Endothelial cell of umbilical vein (primary cell): ENCODE measurements at places on chromosomes 2 and 18. TPM values are rescaled to one million over a fixed set of nuclear protein-coding genes. Genes with fewer than 3 reads are reported as not detected.
A peak's percentile ranks its signal among the peaks of the same experiment; 100 is the strongest.

DNA sequence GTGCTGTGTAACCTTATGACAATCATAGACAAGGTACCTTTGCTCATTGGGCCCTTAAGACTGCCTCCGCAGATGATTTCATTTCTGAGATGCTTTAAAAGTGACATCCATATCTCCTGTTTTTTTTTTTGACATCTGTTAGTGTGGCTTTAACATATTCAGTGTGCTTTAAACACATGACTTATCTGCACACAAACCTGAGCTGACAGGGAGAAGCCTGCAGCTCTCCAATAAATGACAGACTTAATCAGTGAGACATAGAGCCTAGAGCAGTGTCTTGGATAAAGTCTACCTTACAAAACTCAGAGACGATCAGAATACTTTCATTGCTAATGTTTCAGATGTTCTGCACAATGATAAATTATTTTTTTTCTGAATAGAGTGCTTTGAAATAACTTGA lies 130.7 kb downstream of the UBE2E3 start:
- no peak for DNase-seq

DNA sequence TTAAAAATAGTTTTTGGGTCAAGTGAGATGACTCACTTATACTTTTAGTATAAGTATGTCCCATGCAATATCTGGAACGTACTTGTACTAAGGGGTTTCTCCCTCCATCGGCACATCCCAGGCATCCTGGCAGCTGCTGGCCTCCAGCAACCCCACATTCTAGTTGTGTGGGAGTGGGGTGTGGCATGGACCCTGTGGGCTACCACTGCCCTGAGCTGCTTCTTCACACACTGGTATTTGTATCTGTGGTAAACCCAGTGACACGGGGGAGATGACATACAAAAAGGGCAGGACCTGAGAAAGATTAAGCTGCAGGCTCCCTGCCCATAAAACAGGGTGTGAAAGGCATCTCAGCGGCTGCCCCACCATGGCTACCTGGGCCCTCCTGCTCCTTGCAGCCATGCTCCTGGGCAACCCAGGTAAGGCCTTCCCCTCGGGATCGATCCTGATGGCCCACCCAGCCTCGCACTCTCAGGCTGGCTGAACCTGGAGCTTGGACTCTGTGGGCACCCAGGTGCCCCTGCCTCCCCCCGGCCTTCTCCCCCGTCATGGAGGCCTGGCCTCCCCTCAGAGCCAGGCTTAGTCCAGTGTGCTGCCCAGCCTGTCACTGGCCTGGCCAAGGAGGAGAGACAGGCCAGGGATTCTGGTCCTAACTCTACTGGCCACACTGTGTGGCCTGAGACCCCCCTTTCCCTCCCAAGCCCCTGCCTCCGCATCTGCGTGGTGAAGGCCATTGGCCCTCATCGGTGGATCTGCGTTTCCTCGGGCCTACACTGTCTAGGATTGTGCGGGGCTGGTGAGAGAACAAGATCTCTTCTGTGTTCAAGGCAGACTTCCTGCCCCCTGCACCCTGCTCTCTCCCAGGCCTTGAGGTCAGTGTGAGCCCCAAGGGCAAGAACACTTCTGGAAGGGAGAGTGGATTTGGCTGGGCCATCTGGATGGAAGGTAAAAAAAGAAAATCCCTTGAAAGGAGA lies at the start of gene GNLY:
GNLY (plus strand) TSS at position 307 of the 974 bp plus-strand sequence; CDS start at position 368, 61 bp downstream.
- no peak for DNase-seq

DNA sequence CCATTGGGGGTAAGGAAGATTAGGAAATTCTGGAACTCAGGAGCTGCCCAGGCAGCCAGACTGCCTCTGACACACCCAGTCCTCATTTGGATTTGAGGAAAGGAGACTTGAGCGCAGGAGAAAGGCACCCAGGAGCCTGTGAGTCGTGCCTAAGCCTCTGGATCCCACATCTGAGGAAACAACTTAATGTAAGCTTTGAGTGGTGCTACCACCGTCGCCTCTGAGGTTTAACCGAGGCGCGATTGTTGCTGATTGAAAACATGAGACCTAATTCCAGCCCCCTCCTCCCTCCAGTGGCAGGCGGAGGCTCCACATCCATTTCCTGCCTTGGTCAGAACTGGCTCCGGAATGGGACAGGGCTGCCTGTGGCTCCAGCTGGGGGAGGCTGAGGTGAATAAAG lies 176.7 kb upstream of the PKDCC start:
- DNase-seq, result no peak

KCNG2 gene
- polyA plus RNA-seq, result not detected in 2 replicates

UNC50 gene
- polyA plus RNA-seq, result 42.9 and 56.6 TPM in 2 replicates

DNA sequence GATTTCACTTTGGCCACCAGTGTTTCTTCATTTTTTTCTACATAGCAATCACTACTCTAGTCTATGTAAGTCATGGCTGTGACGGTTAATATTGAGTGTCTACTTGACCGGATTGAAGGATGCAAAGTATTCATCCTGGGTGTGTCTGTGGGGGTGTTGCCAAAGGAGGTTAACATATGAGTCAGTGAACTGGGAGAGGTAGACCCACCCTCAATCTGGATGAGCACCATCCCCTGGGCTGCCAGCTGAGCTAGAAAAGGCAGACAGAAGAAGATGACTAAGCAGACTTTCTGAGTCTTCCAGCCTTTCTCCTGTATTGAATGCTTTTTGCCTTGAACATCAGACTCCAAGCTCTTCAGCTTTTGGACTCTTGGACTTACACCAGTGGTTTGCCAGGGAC lies 265.0 kb upstream of the SLC8A1 start:
- no peak for DNase-seq

GRCh38 chr18:49730951-49731391 lies 82.4 kb downstream of the ACAA2 start:
- no peak for DNase-seq

DNA sequence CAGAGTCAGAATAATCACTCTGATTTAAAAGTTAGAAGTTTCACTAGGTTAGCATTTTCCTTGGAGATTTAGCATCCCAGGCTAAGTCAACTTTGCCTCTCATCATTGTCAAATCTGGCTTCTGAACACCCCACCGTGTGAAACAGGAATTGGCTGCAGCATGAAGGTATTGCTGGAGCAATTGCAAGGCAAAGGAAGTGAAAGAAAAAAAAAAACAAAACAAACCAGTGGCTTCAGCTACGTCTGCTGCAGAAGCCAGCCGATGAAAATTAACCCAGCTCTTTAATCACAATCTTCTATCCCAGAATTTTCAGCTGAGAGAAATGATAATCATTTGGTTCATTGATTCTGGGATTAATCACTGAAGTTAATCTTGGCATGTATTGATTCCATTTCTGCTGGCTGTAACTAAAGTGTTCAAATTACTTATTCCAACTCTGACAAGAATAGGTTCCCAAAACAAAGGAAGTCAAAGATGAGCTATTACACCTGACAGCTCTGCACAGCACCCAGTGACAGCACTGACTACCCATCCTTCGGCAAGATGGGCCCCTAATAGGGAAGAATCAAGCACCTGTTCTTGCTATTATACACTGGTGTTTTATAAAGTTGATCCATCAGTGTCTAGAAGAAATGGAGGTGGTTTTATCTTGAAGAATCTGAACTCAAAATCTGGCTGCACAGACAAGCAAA lies 42.7 kb upstream of the REG3G start:
- DNase-seq, result no peak

DNA sequence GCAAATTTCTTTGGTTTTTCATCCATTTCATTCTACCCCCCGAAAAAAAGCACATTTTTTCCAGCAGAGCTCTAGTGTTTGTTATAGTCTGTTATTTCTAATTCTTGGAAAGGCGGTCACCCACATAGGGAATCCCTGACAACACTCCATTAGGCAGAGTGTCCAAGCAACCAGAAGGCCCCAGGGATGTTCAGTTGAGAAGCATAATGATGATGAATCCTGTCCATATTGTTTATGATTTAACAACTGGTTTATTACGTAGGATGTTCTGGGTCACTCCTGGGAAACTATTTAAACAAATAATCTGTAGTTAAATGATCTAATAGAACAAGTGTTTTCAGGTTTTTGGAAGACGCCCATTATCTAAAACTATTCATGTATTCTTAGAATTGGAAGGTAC lies 388.7 kb downstream of the TNS1 start:
- no peak for DNase-seq

DNA sequence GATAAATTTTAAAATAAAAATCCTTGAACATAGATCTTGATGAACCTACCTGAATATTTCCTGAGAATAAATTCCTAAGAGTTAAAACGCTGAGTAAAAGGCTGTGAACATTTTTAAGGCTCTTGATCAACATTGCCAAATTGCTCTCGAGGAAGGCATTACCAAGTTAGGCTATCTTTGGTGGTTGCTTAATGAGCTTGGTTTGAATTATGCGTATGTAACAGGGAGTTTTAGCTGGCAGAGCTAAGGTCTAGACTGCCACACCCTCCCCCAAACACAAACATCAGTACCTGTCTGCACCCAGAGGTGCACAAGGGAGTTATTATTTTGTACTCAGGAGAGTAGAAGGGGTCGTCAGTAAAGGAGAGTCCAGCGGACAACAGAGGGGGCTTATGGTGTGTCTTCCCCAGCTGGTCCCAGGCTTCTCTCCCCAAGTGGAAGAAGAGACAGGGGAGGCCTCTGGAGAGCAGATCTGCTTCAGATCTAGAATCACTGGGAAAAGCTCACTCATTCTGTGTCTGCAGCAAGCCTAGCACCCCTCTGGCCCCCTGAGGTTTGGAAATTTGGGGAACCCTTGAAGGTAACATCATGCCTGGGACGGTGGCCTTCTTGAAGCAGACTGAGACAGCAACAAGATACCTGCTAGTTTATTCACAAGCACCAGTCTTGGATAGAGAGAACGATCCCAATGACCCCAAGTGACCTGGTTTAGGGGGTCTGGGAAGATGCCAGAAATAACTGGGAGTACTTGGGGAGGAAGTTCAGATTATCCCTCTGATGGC lies 197.2 kb upstream of the ID2 start:
- DNase-seq, result no peak

CFAP221 gene
- polyA plus RNA-seq, result 0.05 and 0.06 TPM in 2 replicates

DNA sequence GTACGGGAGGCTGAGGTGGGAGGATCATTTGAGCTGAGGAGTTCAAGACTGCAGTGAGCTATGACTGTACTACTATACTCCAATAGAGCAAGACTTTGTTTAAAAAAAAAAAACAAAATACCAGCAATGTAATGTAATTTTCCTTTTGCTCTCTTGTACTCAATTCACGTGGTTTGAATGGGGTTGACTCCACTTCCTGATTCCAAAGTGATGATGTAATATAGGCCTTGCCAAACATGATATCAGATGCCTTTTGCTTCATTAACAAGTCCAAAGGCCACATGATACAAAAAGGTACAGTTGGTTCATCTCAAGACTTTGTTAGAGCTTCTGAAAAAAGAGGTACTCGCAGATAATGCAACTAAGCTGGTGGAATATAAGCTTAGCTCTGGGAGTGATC lies 321.8 kb downstream of the ZEB2 start:
- peak; percentile 72 for DNase-seq

LYG2 gene
- polyA plus RNA-seq, result not detected in 2 replicates

- DNase-seq, result no peak
Measured at GRCh38 chr18:22606563-22607283, 189.0 kb upstream of the CTAGE1 start.

DNA sequence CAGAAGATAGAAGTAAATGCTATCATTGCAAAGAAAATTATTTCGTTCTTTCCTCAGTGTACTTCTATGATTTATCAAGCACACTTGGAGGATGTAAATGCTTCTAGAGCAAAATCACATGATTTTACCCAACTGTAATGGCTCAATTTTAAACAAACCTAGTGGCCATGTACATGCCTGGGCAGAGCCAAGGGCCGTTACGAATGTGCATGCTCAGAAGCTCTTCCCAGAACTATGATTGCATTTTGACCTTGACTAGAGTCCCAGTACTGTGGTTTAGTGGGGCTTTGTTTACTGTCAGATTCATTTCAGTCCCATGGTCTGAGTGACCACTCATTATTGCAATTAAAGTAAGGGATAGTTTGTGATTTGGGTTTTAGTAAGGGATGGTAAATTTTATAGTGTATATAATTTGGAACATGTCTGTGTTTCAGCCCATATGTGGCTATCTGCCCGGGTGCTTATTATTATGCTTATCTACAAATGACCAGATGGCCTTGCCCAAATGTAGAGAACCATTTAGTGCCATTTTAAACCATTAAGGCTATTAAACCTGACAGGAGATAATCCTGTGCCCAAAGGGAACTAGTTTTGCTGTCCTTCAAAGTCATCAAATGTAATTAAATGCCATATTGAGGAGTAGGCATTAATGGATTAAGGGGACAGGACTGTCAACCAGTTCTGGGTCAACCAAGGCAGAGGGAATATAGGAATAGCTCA lies 239.1 kb downstream of the ICOS start:
- DNase-seq, result no peak

COLEC12 gene
- 7.6 and 8.0 TPM in 2 replicates for polyA plus RNA-seq

DNA sequence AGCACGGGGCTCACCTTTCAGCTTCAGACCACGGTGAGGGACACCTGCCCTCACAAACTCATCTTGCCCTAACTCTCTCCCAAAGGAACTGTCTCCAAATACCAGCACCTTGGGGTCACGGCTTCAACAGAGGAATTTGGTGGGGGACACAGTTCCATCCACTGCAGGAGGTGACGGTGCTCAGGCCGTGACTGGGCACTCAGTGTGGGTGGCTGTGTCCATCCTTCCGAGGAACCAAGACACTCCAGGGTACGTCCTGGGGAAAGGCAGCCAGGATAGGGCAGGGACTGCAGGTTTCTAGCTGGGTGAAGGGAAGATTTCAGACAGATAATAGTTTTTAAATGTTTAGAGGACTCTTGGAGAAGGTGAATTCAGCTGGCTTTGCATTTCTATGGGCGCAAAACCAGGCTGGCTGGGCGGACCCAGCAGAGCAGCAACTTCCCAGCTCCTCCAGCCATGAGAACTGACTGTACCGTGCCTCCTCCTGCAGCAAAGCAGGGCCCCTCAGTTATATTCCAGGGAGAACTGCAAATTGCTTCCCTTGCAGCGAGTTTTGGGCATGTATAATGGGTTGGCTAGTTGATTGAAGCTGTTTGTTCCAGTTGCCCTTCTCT lies 23.9 kb upstream of the ALLC start:
- DNase-seq, result no peak

DNA sequence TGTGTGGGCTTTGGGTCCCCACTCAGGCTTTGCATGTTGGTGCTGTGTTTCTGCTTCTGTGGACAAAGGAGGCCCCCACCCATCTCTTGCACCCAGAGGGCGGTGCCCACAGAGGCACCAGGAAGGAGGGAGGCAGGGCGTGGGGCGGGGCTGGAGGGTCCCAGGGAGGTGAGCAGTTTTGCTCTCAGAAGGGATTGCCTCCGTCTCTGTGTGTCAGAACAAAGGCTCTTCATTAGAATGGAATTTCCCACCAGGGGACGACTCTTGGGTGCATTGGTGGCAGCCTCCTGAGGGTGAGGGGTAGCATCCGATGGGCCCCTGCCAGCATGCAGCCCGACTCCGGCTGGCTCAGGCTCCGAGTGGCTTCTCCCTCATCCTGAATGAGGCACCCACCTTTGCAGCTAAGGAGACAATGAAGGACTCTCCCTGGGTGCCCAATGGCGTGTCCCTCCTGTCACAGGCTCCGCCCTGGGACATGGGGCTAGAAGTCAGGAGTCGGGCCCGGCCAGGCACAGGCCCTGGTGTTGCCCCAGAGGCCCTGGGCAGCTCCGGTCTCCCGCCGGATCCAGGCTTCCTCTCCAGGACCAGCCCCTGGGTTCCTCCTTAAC lies 7.0 kb upstream of the ERFE start:
- DNase-seq, result no peak

GRCh38 chr2:230634146-230634545 lies 78.5 kb upstream of the CAB39 start:
- DNase-seq, result no peak
